GM23248 (cell line): ENCODE measurements at places on chromosomes 4 and X.

- H3K36me3 ChIP-seq = no peaks in the 10 kb centered on the region
- no peaks in the 10 kb centered on the region for H3K4me1 ChIP-seq
- H3K4me3 ChIP-seq = no peak overlapping the region
- no peaks in the 10 kb centered on the region for H3K27me3 ChIP-seq
Observed at GRCh38 chr4:38202242-38202641, 242.0 kb downstream of the PTTG2 start.

- no peaks in the 10 kb centered on the region for H3K36me3 ChIP-seq
- no peak overlapping the region for H3K4me3 ChIP-seq
- H3K27ac ChIP-seq = no peak overlapping the region
Observed at GRCh38 chr4:77152421-77152820, 4.6 kb upstream of the CCNG2 start.

GRCh38 chr4:147498031-147498660 lies 17.2 kb downstream of the EDNRA start:
- H3K4me1 ChIP-seq = peaks cover 10% of the 10 kb centered on the region
- no peak overlapping the region for H3K4me3 ChIP-seq
- H3K27me3 ChIP-seq = no peaks in the 10 kb centered on the region
- no peak overlapping the region for H3K27ac ChIP-seq
- H3K36me3 ChIP-seq = no peaks in the 10 kb centered on the region

DNA sequence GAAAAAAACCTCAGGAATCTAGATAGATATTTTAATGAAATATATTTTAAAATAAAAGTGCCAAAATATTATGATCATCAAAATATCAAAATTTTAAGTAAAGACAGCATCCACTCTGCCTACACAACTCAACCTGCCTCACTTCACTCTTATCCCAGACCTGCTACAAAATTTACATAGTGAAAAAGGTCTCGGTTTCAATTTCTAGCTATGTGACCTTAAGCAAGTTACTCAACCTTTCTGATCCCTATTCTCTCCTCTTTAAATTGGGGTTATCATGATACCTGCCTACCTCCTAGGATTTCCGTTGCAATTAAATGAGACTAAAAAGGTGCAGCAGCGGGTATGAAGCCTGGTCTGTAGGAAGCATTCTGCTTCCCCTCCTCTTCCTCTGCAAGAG lies 72.9 kb downstream of the FAM114A1 start:
- no peak for DNase-seq
- no peak overlapping the region for H3K27ac ChIP-seq
- no peak overlapping the region for H3K4me3 ChIP-seq
- H3K36me3 ChIP-seq = peaks cover 80% of the 10 kb centered on the region
- peaks cover 11% of the 10 kb centered on the region for H3K4me1 ChIP-seq

DNA sequence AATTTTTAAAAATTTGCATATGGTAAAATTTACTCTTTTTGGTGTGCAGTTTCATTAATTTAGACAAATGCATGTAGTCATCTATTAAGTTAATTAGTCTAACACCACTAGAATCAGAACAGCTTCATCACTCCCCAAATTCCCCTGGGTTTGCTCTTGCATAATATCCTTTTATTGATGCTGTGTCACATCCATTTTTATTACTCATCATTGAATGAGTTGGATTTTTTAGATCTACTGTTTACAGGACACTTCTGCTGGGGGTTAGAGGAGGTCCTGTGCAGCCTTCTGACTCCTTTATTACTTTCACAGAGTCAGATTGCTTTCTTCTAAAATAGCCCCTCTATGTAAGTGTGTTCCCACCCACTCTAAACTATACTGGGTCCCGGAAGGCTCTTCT lies 65.9 kb downstream of the MTHFD2L start:
- DNase-seq = peak; percentile 88
- peaks cover 24% of the 10 kb centered on the region for H3K4me1 ChIP-seq
- no peaks in the 10 kb centered on the region; the same call in 1 of the 2 replicates for H3K36me3 ChIP-seq
- peak overlapping the region; percentile 24 for H3K27ac ChIP-seq
- H3K4me3 ChIP-seq = no peak overlapping the region

DNA sequence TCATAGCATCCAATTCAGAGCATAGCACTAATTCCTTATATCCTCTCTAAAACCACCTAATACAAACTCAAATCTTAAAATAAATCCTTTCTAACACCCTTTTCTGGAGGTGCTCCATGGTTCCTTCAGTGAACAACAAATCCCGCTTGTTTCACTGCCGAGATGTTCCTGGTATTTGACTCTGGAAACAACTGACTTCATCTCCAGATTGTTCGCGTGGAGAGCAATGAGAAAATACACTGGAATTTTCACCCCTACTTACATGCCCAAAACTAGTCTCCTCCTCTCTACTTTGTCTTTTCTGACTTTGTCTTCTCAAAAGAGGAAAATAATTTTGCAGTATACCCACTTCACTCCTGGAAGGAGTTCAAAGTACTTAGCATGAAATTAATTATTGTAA lies 129.0 kb downstream of the PLS3 start:
- no peaks in the 10 kb centered on the region for H3K36me3 ChIP-seq
- peaks cover 6% of the 10 kb centered on the region; the same call in 1 of the 2 replicates for H3K4me1 ChIP-seq
- peak overlapping the region; percentile 66 for H3K4me3 ChIP-seq
- peak; percentile 53 for DNase-seq
- H3K27ac ChIP-seq = peak overlapping the region; percentile 98
- H3K27me3 ChIP-seq = no peaks in the 10 kb centered on the region

DNA sequence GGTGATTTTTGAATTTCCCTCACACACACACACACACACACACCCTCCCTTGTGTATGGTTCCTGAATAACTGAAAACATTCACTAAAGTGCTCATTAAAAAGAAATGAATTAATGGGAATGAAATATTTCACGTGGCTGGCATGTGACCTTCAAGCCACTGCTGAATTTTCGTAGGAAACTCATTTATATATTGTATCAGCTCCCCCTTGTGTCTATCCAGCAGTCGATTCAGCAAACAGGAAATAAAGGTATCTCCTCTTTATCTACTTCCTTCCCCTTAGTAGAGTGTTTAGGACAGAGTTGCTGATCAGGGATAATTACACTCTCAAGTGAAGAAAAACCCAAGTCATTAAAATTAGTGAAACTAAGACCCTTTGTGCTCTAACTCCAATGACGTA lies 912.6 kb upstream of the LCORL start:
- peak; percentile 4 for DNase-seq
- H3K27ac ChIP-seq = no peak overlapping the region
- no peaks in the 10 kb centered on the region for H3K4me1 ChIP-seq
- H3K36me3 ChIP-seq = no peaks in the 10 kb centered on the region
- H3K4me3 ChIP-seq = no peak overlapping the region
- no peaks in the 10 kb centered on the region for H3K27me3 ChIP-seq

DNA sequence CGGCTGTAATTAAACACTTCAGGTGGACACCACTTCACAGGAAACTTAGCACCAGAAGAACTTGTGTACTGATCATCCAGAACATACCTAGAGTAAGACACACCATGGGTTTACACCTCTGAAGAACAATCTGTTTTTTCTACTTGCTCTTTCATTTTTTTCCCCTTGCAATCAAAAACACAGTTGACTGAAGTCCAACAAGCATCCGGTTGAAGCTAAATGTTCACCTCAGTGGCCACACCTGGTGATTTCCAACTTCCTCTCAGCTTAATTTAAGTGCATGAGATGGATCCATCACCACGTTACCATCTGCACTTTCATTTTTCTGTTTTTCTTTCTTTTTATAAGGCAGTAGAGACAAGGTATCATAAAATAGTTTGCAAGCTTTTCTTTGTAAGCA lies 4.9 kb upstream of the TXK start:
- H3K4me1 ChIP-seq = no peaks in the 10 kb centered on the region
- DNase-seq = no peak

DNA sequence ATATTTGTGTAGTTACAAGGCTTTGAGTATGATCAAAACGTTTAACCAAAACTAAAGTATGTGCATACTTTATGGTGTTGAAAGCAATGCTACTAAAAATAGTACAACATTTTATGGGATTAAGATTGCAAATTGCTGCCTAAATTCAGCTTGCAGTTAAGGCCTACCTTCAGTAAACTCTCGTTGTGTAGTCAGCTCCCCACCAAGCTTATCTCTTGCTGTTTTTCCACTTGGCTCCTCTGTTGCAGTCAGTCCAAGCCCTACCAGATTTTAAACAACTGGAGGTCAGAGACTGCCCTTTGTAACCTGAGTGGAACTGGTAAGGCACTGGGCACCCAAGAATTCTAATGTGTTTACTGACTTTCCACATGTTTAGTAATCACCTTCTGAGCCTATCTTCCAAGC lies 25.7 kb downstream of the AFF1 start:
- DNase-seq = peak; percentile 19
- H3K36me3 ChIP-seq = no peaks in the 10 kb centered on the region
- H3K27ac ChIP-seq = no peak overlapping the region

GRCh38 chr4:6695660-6696610 lies 2.3 kb downstream of the S100P start:
- no peak overlapping the region for H3K27ac ChIP-seq
- H3K27me3 ChIP-seq = no peaks in the 10 kb centered on the region

DNA sequence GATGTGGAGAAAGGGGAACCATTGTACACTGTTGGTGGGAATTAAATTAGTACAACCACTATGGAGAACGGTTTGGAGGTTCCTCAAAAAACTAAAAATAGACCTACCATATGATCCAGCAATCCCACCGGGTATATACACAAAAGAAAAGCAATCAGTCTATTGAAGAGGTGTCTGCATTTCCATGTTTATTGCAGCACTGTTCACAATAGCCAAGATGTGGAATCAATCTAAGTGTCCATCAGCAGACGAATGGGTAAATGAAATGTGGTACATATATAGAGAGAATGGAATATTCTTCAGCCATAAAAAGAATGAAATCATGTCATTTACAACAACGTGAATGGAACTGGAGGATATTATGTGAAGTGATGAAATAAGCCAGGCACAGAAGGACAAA lies 208.1 kb downstream of the TRIML1 start:
- H3K36me3 ChIP-seq = no peaks in the 10 kb centered on the region
- H3K4me1 ChIP-seq = no peaks in the 10 kb centered on the region
- H3K27ac ChIP-seq = no peak overlapping the region

DNA sequence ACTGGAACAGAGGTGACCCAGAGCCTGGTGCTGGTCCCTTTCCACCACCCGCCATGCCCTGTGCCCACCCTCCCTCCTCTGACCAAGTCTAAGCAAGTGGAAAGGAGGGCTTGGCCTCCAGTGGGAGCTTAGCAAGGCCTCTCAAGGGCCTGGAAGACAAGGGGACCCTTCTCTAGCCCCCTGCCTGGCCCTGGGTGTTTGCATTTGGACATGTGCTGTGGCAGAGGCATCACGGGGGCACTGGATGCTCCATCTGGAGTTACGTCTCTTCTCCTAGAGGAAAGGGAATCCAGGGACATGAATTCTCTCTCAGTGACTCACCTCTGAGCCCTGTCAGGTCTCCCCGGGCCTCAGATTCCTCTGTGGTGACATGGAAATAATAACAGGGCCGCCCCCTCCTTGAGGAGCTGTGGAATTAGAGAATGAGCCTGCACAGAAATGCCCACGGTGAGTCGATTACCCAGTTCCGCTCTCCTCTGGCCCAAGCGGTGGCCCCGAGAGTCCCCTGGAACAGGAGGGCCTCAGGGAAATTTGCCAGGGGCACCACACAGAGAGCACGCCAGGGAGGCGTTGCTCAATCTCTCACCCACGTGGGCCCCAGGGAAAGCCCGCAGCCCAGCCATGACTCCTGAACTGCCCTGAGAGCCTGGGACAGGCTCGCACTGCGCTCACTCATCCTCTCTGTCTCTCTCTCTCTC lies 189.6 kb downstream of the BCOR start:
- DNase-seq = peak; percentile 94
- no peaks in the 10 kb centered on the region for H3K27me3 ChIP-seq
- no peaks in the 10 kb centered on the region for H3K36me3 ChIP-seq
- peak overlapping the region; percentile 72 for H3K27ac ChIP-seq
- H3K4me1 ChIP-seq = peaks cover 15% of the 10 kb centered on the region
- H3K4me3 ChIP-seq = no peak overlapping the region

GRCh38 chr4:55613621-55614020 lies 21.6 kb upstream of the PDCL2 start:
- no peak for DNase-seq
- H3K4me1 ChIP-seq = peaks cover 10% of the 10 kb centered on the region
- no peaks in the 10 kb centered on the region for H3K36me3 ChIP-seq
- H3K27ac ChIP-seq = no peak overlapping the region
- H3K27me3 ChIP-seq = no peaks in the 10 kb centered on the region
- no peak overlapping the region for H3K4me3 ChIP-seq

DNA sequence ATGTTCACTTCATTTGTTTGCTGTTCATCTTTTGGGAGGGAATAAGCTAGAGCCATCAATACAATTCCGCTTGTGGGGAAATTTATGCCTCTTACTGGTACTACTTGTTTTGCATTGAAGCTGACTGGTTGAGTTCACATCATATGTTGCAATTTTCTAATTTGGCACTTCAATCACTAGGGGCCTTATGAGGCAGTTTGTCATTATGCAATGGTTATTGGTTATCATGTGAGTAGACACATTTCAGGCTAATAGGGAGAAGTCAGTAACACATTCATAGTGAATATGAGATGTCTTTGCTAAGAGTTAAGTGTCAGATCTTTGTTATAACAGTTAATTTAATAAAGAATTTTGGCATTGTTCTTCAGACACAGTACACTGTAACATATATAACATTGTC lies 5.0 kb downstream of the RPL36A start:
- H3K4me1 ChIP-seq = peaks cover 13% of the 10 kb centered on the region; the same call in 1 of the 2 replicates
- peak; percentile 30 for DNase-seq
- no peak overlapping the region for H3K4me3 ChIP-seq
- no peaks in the 10 kb centered on the region for H3K27me3 ChIP-seq
- H3K27ac ChIP-seq = no peak overlapping the region
- H3K36me3 ChIP-seq = peaks cover 13% of the 10 kb centered on the region

GRCh38 chr4:138045036-138045435 lies 197.1 kb downstream of the SLC7A11 start:
- H3K27me3 ChIP-seq = no peaks in the 10 kb centered on the region
- H3K27ac ChIP-seq = no peak overlapping the region
- no peak for DNase-seq
- H3K4me1 ChIP-seq = peaks cover 4% of the 10 kb centered on the region; the same call in 1 of the 2 replicates
- H3K4me3 ChIP-seq = no peak overlapping the region
- no peaks in the 10 kb centered on the region for H3K36me3 ChIP-seq

DNA sequence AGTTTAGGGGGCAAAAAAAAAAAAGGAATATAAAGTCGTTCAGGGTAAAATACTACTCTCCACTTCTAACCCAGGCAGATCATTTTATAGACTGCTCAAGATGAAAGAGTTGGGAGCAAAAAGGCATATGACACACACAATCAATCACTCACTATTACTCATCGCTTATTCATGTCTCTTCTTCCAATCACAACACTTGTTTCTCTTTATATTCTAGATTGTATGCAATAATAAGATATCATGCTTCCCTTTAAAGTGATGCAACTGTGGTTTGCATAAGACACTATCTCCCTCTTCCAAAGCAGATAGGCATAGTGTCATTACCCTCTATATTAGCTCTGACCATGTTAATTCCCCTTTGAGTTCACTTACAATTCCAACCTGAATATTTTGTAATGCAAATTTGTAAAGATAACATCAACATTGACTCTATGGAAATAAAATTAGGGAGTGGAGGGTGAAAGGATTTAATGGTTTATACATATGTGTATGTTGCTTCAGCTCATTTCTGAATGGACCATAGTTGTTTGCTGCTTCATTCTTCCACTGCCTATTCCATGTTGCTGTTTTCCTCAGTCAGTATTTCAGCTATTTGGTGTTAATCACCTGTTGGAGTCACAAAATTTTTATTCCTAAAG lies 154.9 kb upstream of the EPHA5 start:
- no peak overlapping the region for H3K4me3 ChIP-seq
- no peak for DNase-seq
- no peaks in the 10 kb centered on the region for H3K36me3 ChIP-seq
- H3K27me3 ChIP-seq = no peaks in the 10 kb centered on the region
- no peak overlapping the region for H3K27ac ChIP-seq
